GM12878 (cell line): ENCODE measurements at places on chromosomes 12 and 14.

GRCh38 chr12:9699269-9699897 is 29.9 kb downstream of the CLEC2D start:
- DNase-seq, result no peak

GRCh38 chr14:100406505-100407131 is 83.5 kb downstream of the SLC25A47 start:
- DNase-seq, result no peak

GRCh38 chr14:40119765-40120164 is 687.5 kb upstream of the FBXO33 start:
- no peak for DNase-seq

- DNase-seq, result no peak
Measured at GRCh38 chr12:77070800-77071449, 5.6 kb upstream of the E2F7 start.
